ENCODE measurements at places on chromosomes 6 and 20. TPM values are rescaled to one million over a fixed set of nuclear protein-coding genes. Genes with fewer than 3 reads are reported as not detected.

The TMEM244 gene
- not detected for total RNA-seq

The PAK5 gene
- not detected for total RNA-seq

The EDN3 gene
- total RNA-seq, result not detected

The CARMIL1 gene
- total RNA-seq, result 0.20 TPM

The SLC17A1 gene
- total RNA-seq, result not detected

The EBF4 gene
- total RNA-seq, result 0.25 TPM

The VNN1 gene
- total RNA-seq, result not detected

The MYBL2 gene
- 36.1 TPM for total RNA-seq
